ENCODE measurements at places on chromosomes 7 and 10. TPM values are rescaled to one million over a fixed set of nuclear protein-coding genes. Genes with fewer than 3 reads are reported as not detected.

Gene GBX1
- total RNA-seq: 0.17 TPM

Gene FAM25A
- not detected for total RNA-seq

Gene ELFN1
- total RNA-seq: 0.35 TPM

Gene NUTM2D
- total RNA-seq: 1.2 TPM

Gene SPAG6
- not detected for total RNA-seq

Gene RADIL
- 2.7 TPM for total RNA-seq

Gene ITGB8
- 0.95 TPM for total RNA-seq

Gene IL6
- total RNA-seq: 4.6 TPM

Gene OR2A1
- not detected for total RNA-seq

Gene CC2D2B
- not detected for total RNA-seq

Gene RTKN2
- 0.58 TPM for total RNA-seq

Gene CTAGE4
- total RNA-seq: not detected

Gene OPN4
- total RNA-seq: not detected

Gene PUS7
- 22.6 TPM for total RNA-seq

Gene TSPAN33
- 6.4 TPM for total RNA-seq

Gene PDK4
- 22.0 TPM for total RNA-seq

Gene THNSL1
- total RNA-seq: 3.5 TPM

Gene GPR146
- 2.8 TPM for total RNA-seq

Gene OR2A5
- total RNA-seq: not detected

Gene ORC5
- total RNA-seq: 29.0 TPM

Gene OR2A42
- not detected for total RNA-seq

Gene CNNM1
- 23.8 TPM for total RNA-seq

Gene ICA1
- total RNA-seq: 0.85 TPM

Gene ACSM6
- total RNA-seq: not detected

Gene KNDC1
- 0.89 TPM for total RNA-seq

Gene EFCAB10
- total RNA-seq: 2.6 TPM

Gene PTPN20
- 3.1 TPM for total RNA-seq

Gene NRAP
- not detected for total RNA-seq

Gene AGAP5
- 1.4 TPM for total RNA-seq

Gene MYH16
- 0.51 TPM for total RNA-seq

Gene CYP2E1
- 0.22 TPM for total RNA-seq

Gene IDI2
- not detected for total RNA-seq

Gene GAD2
- not detected for total RNA-seq

Gene SRI
- total RNA-seq: 148 TPM

Gene SRGN
- 61.4 TPM for total RNA-seq

Gene PPIA
- 4,931 TPM for total RNA-seq

Gene LIPM
- not detected for total RNA-seq

Gene HACD1
- total RNA-seq: 41.6 TPM

Gene LEP
- total RNA-seq: not detected

Gene MRPS24
- total RNA-seq: 235 TPM

Gene PGAM1
- total RNA-seq: 637 TPM

Gene FKBP14
- total RNA-seq: 9.3 TPM

Gene AMZ1
- total RNA-seq: not detected

Gene NRG3
- total RNA-seq: not detected

Gene NEURL1
- total RNA-seq: 0.18 TPM

Gene EPHB4
- 44.6 TPM for total RNA-seq

Gene STEAP1B
- not detected for total RNA-seq

Gene ADAM12
- total RNA-seq: 5.4 TPM

Gene MMD2
- not detected for total RNA-seq

Gene LIPN
- total RNA-seq: not detected

Gene SEMA3C
- 58.4 TPM for total RNA-seq

Gene TMED4
- total RNA-seq: 49.6 TPM

Gene ARID5B
- 1.9 TPM for total RNA-seq

Gene PRR15
- 2.3 TPM for total RNA-seq

Gene TFR2
- total RNA-seq: 3.0 TPM

Measured in A549 treated with RU486 at 1 μM for 4 hours (cell line).